ENCODE measurements at places on chromosomes 5 and 9.

DNA sequence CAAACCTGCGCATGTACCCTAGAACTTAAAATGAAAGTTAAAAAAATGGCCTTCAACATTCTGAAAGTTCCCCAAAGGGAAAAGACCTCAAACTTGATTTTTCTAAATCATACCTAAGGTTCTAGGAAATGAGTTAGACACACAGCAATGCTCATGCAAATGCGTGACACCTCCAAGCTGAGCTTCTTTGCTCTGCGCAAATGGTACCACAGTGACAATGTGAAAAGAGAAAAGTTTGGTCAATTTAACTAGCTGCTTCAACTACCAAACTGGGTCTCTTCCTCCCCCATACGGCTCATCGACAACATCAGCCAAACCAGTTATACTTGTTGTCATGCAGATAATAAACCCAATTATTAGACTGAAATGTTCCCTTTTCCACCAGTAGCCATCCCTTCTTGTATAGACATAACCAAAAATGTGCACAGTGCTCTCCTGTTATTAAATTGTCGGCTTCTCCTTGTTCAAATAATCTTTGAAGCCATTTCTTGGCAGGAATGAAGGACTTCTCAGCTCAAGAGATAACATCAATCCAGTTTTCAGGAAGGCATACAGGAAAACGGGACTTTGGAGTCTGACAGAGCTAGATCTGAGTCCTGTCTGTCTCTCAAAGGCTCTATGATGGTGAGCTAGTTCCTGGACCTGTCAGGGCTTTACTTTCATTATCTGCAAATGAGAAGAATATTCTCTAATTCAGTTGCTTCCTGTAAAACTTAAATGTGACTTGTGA lies 185.6 kb upstream of the NR3C1 start:
- no peak for DNase-seq

- DNase-seq: no peak
These were observed 192.9 kb downstream of the RAB3C start for GRCh38 chr5:58775701-58776262.

- no peak for DNase-seq
These were observed 23.2 kb downstream of the RETREG1 start for GRCh38 chr5:16593628-16594027.

- DNase-seq: no peak
These were observed 2.0 kb downstream of the LARP1 start for GRCh38 chr5:154756868-154757813.

DNA sequence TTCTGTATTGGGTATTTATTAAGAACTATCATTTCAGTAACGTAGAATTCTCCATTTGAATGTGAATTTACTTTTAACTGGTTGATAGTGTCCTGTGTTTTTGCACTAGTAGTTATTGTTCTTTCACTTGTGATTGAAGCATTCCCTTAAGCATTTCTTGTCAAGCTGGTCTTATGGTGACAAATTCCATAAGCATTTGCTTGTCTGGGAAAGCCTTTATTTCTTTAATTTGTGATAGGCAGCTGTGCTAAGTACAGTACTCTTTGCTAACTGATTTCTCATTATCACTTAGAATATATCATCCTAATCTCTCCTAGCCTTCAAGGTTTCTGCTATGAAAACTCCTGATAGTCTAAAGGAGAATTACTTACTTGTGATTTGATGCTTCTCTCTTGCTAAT lies 21.3 kb upstream of the SPATA31E1 start:
- DNase-seq: no peak

GRCh38 chr5:135491552-135492318 lies 39.6 kb upstream of the TIFAB start:
- no peak for DNase-seq

- no peak for DNase-seq
These were observed 9.4 kb downstream of the FIBCD1 start for GRCh38 chr9:130929571-130930038.

DNA sequence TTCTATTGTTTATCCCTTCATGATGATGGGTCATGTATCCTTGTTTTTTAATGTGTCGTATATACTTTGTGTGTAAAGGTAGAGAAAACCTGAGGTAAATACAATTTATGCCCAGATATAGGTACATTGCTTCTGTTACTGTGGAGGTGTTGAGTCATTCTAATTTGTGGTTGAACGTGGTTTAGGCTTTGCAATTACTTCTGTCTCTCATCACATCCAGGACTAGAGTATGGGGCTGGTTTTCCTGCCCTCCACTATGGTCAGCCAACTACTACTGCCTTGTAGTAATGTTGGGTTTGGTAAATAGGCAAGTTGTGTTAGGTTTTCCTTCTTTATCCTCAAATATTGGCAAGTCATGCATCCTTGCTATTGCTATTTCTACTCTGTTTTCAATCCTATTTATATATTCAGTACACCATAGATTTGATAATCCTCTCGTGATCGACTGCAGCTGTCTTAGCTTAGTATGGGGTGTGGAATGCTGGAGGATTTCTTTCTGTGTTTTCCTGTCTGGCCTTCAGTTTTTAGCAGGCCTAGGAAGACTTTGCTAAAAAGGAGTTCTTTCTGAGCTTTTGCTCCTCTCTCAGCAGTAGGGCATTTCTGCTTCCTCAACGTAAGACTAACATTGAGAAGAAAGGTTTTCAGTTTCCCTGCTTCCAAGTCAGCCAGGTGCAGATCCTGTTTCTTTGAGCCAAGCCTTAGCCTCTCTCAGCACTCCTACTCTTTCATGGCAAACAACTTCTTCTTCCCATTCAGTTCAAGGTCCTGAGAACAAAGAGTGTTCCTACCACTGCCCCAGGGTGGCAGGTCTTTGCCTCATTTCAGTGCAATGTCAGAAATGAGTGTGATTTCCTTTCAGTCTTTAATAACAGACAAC lies 844.4 kb upstream of the CDH18 start:
- no peak for DNase-seq

GRCh38 chr9:126559296-126559695 lies 54.4 kb upstream of the LMX1B start:
- no peak for DNase-seq

- DNase-seq: no peak
These were observed 6.8 kb downstream of the GZMK start for GRCh38 chr5:55030676-55031369.

DNA sequence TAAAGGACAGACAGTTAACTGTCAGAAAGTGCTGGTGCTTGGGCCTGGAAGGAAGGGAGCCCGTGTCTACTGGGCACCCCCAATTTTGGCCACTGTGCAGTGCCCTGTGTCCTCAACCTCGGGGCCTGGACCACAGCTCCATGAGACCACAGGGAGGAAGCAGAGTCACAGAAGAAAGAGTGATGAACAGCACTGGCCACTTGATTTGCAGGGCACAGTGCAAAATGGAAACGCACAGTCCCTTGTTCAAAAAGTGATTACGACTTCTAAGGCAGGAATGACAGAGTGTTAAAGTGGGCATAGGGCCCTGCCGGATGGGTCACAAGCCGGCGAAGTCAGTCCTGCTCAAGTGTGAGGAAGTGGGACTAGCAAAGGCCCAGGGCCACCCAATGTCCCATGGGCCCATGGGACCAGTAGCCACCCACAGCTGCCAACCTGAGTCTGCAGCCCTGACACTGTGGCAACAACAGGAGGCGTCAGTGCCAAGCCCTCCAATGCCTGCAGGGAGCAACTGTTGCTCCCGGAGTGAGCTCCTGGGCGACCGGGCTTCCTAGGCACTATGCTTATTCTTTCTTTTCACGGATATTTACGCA lies 85.4 kb downstream of the ADAMTS2 start:
- no peak for DNase-seq

GRCh38 chr9:87701931-87702421 lies 23.9 kb upstream of the CTSL start:
- DNase-seq: no peak

DNA sequence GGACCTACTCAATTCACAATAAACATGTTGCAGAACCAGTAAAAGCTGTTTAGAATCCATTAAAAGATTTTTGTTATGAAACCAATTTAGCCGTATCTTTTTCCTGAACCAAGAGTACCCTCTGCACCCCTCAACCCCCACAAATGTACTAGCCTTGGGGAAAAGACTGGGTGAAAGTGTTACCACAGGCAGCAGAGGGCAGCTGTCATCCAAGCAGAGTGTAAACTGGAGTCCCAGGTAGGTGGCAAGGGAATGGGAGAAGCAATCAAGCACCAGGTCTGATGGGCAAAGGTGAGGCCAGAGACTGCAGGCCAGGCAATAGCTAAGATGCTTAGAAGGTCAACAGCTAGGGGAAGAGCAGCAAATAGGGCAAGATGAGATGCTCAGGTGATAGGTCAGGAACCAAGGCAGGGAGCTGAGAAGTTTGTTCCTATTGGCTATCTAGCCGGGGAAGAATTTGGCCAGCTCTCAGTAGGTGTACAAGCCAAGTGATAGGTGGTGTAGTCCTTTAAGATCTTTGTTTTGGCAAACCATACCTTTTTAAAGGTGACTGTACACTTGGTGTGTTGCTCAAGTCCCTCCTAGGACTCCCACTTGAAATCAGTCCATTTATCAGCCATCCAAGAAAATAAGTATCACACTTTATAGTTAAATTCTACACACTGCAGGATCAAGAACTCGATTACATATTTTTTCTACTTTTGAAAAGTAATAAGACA lies 77.8 kb upstream of the CCDC112 start:
- DNase-seq: no peak

- DNase-seq: no peak
These were observed 37.6 kb downstream of the EPB41L4A start for GRCh38 chr5:112381521-112381920.

DNA sequence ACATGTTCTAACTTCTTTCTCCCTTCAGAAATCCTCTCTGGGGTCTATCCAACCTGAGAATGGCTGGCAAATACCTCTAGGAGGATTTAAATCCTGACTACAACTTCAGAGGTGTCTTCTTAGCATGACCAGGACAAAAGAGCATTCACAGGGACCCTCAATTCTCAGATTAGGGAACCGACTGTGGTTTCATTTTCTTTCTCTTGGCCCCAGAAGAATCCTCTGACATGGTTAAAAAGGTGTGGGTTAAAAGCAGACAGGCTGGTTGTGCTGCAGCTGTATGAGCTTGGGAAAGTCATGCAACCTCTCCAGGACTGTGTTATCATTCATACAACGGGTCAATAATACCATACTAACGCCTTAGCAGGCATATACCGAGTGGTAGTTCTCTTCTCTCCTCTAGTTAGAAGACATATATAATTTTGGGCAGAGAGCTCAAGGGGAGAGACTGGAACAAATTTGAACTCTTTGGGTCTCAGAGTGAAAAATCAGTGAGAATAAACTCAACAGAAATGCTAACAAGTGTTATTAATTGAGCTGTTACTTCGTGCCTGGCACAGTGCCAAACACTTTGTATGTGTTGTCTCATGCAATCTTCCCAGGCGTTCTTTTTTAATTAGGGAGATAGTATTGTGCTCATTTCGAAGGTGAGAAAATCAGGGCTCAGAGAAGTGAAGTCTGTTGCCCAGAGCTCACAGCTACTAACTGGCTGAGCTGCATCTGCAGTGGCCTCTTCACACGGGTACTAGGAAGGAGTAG lies 35.2 kb downstream of the INSYN2B start:
- DNase-seq: no peak

GRCh38 chr9:108434502-108434901 lies 421.3 kb downstream of the ACTL7B start:
- no peak for DNase-seq

GRCh38 chr5:30930736-30931135 lies 262.8 kb upstream of the CDH6 start:
- DNase-seq: no peak

GRCh38 chr9:134987906-134988700 lies 70.4 kb upstream of the FCN1 start:
- no peak for DNase-seq

DNA sequence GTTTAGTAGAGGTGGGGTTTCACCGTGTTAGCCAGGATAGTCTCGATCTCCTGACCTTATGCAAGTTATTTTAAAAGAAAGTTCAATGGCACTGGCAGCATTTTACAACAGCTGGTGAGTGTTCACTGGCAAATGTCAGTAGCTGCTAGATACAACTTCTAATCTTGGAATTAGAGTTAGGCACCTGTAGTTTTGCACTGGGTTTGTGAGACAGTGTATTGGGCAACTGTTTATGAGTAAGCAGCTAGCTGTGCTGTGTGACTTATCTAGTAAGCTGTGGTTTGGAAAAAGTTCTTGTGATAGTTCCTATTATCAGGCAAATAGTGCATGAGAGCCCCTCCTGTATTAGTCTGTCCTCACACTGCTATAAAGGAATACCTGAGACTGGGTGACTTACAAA lies 61.5 kb downstream of the UBE2QL1 start:
- DNase-seq: no peak

- no peak for DNase-seq
These were observed 192.6 kb upstream of the MSX2 start for GRCh38 chr5:174531782-174532191.

DNA sequence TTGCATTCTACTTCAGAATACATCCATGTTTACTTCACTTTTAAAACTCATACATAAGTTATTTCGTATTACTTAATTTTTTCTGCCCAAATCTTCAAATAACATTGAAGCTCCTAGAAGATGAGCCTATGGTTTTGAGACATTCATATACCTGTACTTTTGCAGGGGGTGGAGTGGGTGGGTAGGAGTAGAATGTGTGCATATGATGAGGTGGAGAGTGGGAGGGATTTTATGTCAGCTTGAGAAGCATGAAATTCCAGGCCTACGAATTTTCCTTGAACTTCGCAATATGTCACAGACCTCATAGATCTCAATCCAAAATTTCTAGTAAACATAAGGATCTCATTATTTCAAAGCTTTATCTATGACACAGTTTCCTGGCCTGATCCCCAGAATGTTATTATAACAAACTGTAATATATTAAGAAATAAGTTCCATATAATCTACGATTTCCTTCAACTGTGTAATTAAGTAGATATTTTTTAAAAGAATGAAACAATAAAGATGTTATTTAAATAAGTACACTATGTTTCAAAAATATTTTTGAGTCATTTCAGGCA lies 19.7 kb upstream of the MOB3B start:
- no peak for DNase-seq

DNA sequence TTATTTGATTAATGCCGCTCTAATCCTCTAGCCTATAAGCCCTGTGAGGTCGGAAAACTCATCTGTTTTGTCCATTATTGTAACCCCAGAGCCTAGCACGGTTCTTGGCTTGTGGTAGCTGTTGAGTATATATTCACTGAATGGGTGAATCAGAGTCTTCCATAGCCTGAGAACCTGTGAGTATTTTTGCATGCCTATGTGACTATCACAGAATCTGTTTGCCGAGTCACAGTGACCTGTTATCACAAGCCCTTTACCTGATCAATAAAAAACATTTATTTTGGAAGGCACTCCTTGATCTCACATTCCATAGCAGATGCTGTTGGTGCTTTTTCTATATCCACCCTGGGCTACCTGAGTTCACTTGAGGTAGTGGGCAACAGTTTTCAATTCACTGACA lies 125.0 kb upstream of the STC2 start:
- DNase-seq: no peak

- no peak for DNase-seq
These were observed 27.5 kb downstream of the SH3TC2 start for GRCh38 chr5:149035372-149035790.

GRCh38 chr5:172361566-172362238 lies 78.1 kb upstream of the UBTD2 start:
- DNase-seq: peak; percentile 54

- DNase-seq: no peak
These were observed 2.1 kb upstream of the ALDH1B1 start for GRCh38 chr9:38390442-38390841.

- no peak for DNase-seq
These were observed 248.2 kb downstream of the TRIM32 start for GRCh38 chr9:116935149-116935897.

All from omental fat pad (tissue), 4 donors.